Muscle of arm (tissue), 14 donors: ENCODE measurements at places on chromosomes 1 and 21.

DNA sequence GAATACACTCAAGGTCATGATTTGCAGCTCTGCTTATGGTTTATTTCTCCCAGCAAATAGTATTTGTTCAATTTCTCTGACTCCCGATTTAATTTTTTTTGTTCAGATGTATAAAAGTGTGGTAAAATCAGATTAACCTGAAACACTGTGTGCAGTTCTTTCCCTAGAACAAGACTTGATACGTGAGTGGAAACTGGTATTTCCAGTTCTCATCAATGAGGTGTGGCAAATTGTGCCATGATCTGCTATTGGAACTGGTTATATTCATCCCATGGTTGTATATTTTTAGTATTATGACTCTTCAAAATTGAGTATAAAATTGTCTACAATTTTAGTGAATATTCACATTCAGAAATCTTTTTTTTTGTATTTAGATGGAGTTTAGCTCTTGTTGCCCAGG is 76.8 kb upstream of the IVNS1ABP start:
- DNase-seq: no peak

DNA sequence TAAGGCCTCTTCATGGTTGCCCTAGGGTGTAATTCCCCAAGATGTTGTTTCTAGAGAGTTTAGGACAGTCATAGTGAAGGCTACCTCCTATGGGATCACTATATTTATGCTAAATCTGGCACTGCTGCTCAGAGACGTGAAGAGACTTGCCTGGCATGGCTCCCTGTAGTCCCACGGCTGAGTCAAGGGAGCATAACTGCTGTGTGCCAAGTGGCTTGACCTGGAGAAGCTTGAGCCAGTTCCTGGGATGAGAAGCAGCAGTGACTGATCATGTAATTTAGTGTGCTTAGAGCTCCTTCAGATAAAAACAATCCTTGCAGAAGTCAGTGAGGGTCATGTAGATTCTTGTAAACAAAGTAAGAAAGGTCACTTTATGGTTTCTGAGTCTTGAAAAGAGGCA is 68.9 kb upstream of the TSPAN2 start:
- DNase-seq: no peak

GRCh38 chr1:108643492-108644335 is 17.2 kb downstream of the HENMT1 start:
- peak; percentile 70 for DNase-seq

GRCh38 chr1:115479055-115479482 is 141.0 kb upstream of the NGF start:
- DNase-seq: no peak

GRCh38 chr1:200242110-200243041 is 167.5 kb downstream of the ZNF281 start:
- DNase-seq: peak; percentile 30

- no peak for DNase-seq
These were observed 29.3 kb downstream of the ZNF648 start for GRCh38 chr1:182032251-182032650.

GRCh38 chr21:16624479-16625118 is 888.2 kb upstream of the CXADR start:
- no peak for DNase-seq

DNA sequence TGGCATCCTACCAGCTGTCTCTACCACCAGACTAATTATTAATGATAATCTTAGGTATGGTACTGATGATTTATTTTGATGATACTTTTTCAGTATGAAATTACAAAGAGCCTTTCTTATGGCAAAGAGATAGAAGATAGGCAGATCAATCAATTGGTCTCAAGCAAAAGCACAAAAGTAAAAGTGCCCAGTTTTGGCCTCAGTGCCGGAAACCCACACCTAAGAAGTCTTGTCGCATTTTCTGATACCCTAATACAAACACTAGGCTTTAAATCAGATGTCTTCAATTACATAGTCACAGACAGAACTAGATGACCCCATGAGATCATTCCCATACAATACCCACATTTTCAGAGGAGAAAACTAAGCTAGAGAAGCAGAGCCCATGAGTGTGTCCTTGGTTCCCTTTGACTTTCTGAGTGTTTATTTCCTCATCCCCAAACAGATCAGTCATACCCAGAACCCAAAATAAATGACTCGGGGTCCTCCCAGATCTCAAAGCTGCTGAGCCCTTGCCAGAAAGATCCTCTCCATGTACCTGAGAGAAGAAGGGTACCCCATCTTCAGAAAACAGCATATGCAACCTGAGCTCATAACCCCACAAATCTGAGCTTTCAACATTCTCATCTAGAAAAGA is 7.7 kb downstream of the ITPKB start:
- no peak for DNase-seq

DNA sequence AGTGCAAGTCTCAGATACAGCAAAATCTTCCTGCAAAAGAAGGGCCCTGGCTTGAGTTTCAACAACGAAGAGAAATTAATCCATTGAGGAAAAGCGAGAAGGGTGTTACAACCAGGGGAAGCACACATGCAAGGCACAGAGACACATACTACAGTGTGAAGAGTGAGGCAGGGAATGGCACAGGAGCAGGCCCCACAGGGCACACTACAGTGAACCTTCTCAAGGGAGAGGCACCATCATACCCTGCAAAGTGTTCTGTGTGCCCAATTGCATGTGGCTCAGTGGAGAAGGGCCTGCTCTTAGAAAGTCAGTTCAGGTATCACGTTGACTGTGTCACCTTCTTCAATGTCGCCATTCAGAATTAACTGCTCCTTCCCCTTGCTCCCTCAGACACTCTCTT is 60.3 kb downstream of the LMX1A start:
- no peak for DNase-seq

- DNase-seq: no peak
These were observed 624.3 kb upstream of the BRINP3 start for GRCh38 chr1:191101960-191102359.

DNA sequence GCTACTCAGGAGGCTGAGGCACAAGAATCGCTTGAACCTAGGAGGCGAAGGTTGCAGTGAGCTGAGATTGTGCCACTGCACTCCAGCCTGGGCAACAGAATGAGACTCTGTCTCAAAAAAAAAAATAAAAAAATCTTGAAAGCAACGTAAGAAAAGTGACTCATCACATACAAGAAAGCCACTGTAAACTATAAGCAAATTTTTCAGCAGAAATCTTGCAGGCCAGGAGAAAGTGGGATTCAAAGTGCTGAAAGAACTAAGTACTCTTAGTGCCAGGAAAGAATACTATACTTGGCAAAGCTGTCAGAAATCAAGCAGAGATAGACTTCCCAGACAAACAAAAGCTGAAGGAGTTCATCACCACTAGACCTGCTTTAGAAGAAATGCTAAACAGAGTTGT is 4.4 kb upstream of the HMGN1 start:
- DNase-seq: no peak

DNA sequence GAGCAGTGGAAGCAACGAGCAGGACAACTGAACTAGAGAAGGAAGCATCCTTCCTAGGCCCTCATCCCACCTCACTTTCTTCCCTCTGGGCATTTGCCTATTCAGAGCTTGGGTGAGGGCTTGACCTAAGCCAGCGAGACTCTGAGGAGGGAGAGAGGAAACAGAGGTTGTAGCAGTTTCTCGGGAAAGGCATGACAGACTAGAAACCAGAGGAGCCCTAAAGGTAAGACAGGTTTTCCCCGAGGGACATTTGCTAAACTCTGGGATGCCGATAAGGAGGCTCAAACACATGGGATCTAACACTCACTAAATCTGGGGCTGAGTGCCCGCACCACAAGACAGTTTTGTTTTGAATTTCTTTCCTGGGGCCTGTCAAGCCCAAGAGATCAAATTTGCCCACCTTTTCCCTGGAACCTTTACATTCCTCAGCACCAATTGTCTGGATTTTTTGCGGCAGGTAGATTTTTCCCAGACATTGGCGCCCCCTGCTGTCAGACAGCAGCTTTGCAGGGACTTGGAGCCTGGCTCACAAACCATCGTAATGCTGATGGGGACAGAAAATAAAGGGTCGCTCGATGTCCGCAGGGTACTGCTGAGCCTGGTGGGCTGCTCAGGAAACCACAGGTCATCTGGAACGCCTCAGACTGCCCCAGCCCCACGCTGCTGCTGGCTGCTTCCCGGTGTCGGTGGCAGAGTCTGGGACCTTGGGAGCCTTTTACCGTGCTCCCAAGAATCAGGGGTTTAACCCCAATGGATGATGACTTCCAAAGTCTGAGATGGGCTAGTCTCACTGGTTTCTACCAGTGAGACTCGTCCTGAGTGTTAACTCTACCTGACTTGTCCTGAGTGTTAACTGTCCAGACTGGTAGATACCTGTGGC is 23.4 kb upstream of the TSPAN2 start:
- DNase-seq: peak; percentile 30

DNA sequence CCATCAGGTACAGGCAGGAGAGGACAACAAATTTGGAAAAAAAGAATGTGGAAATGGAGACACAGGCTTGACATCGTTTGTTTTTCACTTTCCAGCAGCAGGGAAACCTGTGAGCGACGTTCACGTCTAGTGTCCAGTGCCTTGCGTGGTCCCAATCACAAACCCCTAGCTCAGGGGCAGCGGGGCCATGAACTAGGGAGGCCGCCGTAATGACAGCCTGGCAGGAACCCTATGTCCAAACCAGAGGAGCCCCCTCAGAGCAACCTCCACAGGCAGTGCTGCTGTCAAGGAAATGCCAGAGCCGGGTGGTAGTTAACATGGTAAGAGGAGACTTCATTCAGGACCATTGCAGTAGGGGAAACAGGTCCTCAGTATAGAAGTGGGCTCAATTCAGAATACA is 37.8 kb upstream of the PSEN2 start:
- no peak for DNase-seq

- no peak for DNase-seq
These were observed 27.2 kb downstream of the FABP3 start for GRCh38 chr1:31345635-31346034.

DNA sequence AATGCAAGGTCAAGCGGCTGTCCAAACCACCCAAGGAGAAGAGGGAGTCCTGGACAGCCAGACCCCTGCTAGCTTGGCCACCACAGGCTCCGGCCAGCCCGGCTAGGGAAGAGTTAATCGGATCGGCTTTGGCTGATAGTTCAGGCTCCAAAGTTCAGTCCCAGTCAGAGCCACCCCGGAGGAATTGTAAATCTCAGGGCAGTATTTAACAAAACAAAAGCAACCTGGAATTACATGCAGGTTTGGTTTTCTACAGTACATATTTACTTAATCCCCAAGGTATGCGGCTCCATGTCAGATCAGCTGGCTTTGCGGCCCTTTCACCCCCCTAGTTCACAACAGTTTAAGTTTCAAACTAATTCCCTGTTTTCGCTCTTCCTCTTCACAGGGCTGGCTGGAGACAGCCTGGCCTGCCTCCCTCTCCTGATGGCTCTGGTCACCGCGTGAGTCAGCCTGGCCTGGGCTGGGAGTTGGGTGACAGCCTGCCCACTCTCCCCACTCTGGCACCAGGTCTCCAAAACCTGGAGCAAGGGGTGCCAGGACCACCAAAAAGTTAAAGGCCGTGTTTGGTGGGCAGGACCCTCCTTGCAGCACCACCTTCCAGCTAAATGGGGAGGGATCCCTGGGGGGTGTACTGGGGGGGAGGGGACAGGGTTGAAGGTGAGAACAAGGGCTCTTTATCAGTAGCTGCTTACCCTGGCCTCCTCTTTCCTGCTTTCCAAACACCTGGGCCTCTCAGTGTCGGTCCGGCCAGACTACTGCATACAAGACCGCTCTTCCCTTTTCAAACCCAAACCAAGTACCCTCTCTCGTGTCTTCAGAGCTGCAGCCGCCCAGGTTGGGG is 1.9 kb downstream of the DHRS3 start:
- no peak for DNase-seq

DNA sequence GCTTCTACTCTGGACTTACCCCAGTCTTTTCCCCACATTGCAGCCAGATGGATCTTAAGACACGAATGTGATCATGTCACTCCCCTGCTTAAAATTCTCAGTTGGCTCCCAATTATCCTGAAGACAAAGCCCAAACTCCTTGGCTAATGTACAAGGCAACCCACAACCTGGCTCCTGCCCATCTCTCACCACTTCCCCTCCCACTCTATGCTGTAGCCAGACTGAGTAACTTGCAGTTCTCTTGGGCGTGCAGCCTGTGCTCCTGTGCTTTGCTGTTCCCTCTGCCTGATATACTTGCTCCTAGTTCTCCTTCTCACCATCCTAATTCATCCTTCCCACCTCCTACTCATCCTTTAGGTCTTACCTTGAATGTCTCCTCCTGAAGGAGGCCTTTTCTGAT is 56.2 kb downstream of the LGR6 start:
- no peak for DNase-seq

DNA sequence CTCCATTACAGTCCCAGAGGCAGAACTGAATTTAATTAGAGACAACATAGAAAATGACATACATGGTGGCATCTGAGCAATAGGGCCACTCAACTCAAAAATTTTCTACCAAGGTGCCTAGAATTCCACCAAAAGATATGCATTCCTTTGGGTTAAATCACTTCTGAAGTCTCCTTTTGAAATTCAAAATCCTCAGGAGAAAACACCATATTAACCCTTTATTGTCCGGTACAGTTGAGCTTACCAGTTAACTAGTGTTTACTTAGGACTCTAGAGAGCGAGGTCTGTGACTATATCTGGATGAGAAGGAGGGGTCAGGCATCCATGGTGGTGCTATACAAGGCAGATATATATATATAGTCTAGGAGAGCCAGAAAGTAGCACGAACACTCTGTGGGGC is 355.6 kb upstream of the CAMK1G start:
- DNase-seq: no peak

DNA sequence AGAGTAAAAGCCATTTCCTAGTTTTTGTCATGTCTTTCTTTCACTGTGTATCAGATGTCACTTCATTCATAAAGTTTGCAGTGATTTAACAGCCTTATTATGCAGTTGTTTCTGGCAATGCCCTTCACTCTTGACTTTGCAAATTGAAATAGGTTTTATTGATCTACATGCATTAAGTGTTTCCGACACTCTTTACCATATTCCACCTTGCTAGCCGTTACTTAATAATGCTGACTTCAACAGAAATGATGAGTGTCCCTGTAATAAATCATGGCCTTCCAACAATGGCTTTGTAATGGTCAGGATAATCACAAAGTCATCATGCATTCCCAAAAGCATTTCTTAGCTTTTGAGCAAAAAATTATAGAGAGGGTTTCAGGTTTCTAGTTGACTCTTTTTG is 236.8 kb upstream of the FMN2 start:
- DNase-seq: no peak

- no peak for DNase-seq
These were observed 78.8 kb upstream of the PPM1J start for GRCh38 chr1:112793631-112794565.

DNA sequence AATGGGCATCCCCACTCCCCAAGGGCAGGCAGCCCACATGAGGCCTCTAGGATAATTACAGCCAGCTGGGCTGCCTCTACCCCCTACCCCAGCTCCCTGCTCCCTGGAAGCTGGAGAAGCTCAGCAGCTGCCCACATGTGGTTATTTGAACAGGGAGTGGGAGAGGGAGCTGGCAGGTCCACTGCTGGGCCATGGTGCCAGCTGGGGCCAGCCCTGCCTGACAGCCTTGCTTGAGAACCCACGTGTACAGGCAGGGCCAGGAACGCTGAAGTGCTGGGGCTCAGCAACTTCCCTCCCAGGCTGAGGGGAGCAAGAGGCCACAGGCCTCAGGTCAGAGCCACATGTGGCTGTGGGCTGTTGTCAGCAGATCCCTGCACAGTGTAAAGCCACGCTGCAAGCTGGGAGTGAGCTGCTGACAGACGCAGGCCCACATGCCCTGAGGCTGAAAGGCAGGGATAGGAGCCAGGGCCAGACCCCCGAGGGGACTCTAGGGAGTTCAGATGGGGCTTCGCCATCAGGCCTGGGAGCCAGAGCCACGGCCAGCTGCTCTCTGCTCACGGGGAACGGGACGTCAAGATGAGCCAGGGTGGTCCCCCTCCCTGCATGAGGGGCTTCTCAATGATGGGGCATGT is 129.0 kb downstream of the SYF2 start:
- DNase-seq: no peak
